ENCODE measurements at places on chromosomes 6 and 20.

DNA sequence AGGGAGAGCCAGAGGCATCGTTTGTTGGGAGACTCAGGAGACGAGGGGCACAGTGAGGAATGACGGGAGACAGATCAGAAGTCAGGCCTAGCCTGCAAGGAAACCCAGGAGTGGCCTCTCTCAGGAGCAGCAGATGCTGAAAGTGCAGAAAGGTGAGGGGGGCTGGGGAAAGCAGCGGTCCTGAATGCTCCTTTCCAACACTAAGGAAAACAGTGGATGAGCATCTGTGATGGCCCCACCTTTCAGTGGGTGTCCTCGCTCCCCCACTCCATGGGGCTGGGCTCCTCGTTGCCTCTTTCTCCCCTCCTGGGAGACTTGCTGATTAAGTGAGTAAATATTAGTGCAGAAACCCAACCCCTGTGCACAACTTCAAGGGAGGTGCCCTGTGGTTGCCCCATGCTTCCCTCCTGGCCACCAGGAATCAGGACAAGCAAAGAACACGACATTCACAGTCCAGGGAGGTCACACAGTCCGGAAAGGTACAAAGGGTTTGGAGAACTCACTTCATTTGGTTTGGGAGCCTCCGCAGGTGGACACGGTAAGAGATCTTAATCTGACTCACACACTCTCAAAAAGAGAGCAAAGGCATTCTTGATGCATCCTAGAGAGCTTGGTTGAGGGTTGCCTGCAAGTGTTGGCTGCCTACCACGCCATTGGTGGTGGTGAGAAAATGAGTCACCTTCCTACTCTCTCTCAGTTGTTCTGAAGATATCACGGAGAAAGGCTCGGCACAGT, 9.7 kb upstream of the BPIFB1 start:
- DNase-seq, result peak; percentile 8

GRCh38 chr6:43271103-43271815, 26.8 kb upstream of the SLC22A7 start:
- DNase-seq, result no peak

- DNase-seq, result no peak
Observed at GRCh38 chr6:31567531-31568370, 4.3 kb upstream of the LTA start.

- DNase-seq, result no peak
Observed at GRCh38 chr6:126048635-126049034, 62.3 kb downstream of the TRMT11 start.

- DNase-seq, result no peak
Observed at GRCh38 chr6:125752773-125753172, 3.3 kb downstream of the HEY2 start.

GRCh38 chr6:47086051-47086770, 44.1 kb upstream of the ADGRF1 start:
- DNase-seq, result no peak

DNA sequence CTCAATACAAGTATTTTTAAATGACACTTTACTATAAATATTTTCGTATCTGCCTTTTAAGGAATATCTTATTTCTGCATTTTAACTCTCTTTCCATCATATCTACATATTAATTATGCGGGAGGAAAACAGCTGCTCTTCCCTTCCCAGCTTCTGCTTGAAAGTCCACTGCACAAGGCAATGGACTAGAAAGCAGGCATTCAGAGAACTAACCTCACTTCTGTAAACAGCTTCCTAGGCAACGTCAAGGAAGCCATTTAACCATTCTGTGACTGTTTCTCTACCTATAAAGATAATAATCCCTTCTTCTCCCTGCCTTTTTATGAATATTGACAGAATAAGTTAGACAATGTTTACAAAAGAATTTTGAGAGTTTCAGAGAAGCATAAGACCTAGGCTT, 319.4 kb downstream of the BTBD9 start:
- DNase-seq, result no peak

DNA sequence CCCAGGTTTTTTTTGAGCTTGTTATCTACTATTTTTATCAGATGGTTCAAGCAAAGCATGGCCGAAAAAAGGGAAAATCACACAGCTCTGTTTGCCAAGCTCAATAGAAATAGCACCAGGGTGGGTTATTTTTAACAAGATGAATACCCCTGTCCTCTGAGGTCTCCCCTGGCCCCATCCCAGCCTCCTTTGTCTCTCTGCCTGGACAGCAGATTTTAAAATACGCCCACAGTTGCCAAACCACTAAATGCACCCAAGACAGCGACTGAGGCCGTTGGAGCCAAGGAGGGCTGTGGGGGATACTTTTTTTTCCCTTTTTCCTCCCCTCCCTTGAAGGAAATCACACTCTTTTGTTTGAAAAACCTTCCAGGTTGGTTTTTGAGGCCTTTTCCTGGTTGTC, 106.6 kb downstream of the VEGFA start:
- no peak for DNase-seq

GRCh38 chr6:11196511-11197174, 35.8 kb downstream of the NEDD9 start:
- no peak for DNase-seq

- no peak for DNase-seq
Observed at GRCh38 chr6:157763904-157764177, 59.2 kb upstream of the SNX9 start.

DNA sequence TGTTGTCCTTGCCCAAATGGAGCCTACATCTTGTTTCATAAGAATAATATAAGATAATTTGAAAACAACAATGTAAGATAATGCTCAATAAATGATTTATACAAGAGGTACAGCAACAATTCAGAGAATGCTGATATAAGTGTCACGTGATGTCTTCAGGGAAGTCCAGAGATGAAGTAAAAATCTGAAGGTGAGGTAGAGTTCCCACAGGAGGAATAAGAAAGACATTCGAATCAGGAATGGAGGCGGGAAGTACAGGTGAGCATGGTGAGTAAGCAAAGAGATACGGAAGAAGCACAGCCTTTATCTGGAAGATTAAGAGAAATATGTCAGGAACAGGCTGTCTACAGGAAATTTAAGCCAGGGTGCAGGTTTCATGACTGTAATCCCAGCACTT, 165.9 kb upstream of the MARCKS start:
- no peak for DNase-seq

- DNase-seq, result no peak
Observed at GRCh38 chr6:8506126-8506525, 70.8 kb upstream of the SLC35B3 start.

GRCh38 chr20:32515631-32516101, 69.5 kb downstream of the NOL4L start:
- no peak for DNase-seq

GRCh38 chr20:33602826-33603590, 59.1 kb upstream of the C20orf144 start:
- no peak for DNase-seq

GRCh38 chr6:21827425-21828202, 234.1 kb downstream of the SOX4 start:
- no peak for DNase-seq

GRCh38 chr6:56420296-56420695, 172.9 kb upstream of the COL21A1 start:
- no peak for DNase-seq

DNA sequence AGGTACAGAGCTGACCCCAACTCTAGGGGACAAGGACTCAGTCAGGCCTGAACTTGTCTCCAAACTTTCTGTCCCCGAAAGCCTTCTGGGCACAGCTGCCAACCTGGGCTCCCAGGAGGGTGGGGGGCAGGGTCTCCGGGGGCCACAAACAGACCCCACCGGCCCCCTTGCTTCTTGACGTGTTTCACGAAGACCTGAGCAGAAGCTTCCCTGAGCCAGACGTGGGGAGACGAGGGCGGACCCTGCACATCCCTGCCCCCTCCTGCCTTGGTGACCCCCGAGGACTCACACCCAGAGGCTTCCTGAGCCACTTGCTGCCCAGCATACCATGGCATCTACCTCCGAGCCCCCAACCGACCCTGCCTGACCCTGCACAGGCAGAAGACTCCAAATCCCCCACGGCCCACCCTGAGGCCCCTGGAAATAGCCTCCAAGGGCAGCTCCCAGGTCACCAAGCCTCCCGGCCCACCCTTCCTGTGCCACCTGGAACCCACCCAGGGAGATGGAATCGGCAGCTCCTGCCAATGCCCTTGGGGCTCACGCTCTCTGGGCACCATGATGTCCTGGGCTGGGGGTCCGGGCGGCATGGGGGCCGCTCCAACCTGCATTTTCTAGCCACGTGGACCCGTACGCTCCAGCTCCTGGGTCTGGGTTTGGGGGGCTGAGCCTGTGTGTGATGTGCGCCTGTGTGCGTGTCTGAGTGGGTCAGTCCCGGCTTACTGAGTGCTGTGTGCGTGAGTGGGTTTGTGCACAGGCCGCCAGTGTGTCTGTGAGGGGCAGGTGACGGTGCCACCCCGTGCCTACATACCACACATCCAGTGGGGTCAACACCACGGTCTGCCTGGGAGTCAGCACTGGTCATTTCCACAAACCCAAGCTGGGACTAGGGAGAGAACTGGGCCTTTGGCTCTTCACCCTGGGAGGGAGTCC, 2.5 kb upstream of the PTK6 start:
- no peak for DNase-seq

DNA sequence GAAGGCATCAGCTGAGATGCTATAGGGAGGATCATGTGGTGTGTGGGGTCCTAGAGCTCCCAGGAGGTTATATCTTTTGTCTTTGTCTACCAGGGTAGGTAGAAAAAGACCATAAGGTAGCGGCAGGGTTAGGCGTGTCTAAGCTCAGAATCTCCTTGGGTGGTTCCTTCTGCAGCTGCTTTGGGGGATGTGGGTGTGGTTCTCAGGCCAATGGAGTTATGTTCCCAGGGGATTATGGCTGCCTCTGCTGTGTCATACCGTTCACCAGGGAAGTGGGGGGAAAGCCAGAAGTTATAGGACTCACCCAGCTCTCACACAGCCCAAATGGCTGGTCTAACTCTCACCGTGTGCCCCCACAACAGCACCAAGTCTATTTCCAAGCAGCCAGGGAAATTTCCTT, 107.4 kb upstream of the ADGRB3 start:
- DNase-seq, result no peak

DNA sequence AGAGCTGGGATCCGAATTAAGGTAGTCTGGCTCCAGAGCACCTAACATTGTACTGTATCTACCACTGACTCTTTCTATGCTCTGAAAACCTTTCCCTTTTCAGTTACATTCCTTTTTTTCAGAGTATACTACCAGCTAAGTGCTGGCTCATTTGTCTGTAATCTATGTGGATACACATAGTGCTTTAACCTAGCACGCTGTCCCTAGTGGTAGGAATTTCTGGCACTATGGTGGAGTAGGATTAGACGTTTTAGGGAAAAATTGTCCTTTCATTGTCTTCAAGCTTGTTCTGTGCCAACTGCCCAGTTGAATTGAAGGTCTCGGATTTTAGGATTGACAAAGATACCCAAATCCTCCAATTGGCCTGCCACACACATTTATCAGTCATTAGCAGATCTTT, 259.1 kb upstream of the FERMT1 start:
- no peak for DNase-seq

GRCh38 chr20:62695448-62696414, 12.9 kb upstream of the NTSR1 start:
- DNase-seq, result no peak

DNA sequence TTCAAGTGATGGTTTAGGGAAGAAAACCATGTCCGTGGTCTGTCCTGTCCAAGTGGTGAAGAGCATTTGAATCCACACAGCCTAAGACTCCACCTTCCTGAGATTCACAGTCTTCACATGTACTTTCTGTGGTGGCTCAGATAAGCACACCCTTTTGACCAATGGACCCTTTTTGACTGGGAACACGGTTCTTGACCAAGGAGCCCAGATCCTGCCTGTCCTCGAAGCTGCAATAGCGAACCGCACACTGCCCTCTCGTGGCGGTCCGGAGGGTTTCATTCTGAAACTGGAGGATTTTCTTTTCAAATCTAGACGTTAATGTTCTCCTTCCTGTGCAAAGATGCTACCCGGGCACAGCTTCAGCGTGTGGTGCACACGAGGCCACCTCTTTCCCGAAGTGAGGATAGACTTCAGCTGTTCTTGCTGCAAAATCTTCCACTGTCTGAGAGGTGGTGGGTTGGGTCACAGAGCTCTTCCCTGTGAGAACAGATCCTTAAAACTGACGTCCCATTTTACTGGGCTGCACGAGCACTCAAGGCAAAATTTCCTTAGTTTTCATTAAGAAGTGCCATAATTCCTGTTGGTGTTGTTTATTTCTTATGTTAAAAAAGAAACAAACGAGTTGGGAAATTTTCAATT, 90.5 kb downstream of the SYNJ2 start:
- peak; percentile 86 for DNase-seq

GRCh38 chr6:17418281-17419188, 25.1 kb downstream of the CAP2 start:
- no peak for DNase-seq

- DNase-seq, result no peak
Observed at GRCh38 chr6:96466147-96466863, 55.3 kb upstream of the UFL1 start.

GRCh38 chr6:43992783-43993644, 134.2 kb downstream of the MRPL14 start:
- no peak for DNase-seq

DNA sequence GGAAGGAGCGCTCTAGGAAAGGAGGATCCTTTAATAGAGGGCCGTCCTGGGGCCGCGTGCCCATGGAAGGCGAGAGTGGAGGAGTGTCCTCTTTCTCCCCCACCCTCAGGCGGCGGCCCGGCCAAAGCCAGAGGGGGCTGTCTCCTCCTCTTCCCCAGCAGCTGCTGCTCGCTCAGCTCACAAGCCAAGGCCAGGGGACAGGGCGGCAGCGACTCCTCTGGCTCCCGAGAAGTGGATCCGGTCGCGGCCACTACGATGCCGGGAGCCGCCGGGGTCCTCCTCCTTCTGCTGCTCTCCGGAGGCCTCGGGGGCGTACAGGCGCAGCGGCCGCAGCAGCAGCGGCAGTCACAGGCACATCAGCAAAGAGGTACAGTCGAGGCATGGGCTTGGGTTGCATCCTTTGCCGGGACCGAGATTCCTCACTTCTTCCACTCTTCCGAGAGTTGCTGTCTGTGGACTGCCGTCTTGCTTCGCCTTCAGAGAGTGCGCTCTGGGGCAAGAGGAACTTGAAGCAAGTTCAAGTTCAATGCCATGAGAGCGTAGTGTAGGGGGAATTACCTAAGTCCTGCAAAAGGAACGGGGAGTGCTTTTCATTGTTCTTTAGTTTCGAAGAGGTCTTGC, at the start of gene LAMA2:
TSS of gene LAMA2 (plus strand) at position 148 of the 621 bp plus-strand sequence. CDS start at position 256, 108 bp downstream.
- DNase-seq, result no peak

DNA sequence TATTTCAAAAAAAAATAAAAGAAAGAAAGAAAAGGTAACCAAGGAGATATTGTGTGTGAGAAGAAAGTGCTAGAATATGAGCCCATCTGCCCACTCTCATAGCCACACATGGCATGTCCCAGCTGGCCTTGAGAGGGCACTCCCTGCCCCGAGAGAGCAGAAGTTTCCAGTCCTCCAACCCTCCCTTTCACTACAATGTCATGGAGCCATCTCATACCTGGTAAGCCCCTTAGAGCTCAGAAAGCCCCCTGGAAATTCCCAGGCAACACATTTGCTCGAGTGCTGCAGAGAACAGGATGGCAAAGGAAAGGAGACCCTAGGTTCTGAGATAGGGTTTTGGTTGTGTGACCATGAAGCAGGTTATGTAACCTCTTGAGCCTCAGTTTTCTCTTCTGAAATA, 75.8 kb upstream of the RIN2 start:
- DNase-seq, result peak; percentile 40

GRCh38 chr6:20876036-20876435, 341.8 kb downstream of the CDKAL1 start:
- no peak for DNase-seq
